ENCODE measurements at places on chromosomes 6 and 20. TPM values are rescaled to one million over a fixed set of nuclear protein-coding genes. Genes with fewer than 3 reads are reported as not detected.

GRCh38 chr6:73314577-73315492 is 39.2 kb downstream of the DPPA5 start:
- no peak for DNase-seq

ARFGEF3 gene
- total RNA-seq, result 37.1 TPM

- DNase-seq, result no peak
Observed at GRCh38 chr20:19453410-19453809, 241.0 kb downstream of the SLC24A3 start.

DNA sequence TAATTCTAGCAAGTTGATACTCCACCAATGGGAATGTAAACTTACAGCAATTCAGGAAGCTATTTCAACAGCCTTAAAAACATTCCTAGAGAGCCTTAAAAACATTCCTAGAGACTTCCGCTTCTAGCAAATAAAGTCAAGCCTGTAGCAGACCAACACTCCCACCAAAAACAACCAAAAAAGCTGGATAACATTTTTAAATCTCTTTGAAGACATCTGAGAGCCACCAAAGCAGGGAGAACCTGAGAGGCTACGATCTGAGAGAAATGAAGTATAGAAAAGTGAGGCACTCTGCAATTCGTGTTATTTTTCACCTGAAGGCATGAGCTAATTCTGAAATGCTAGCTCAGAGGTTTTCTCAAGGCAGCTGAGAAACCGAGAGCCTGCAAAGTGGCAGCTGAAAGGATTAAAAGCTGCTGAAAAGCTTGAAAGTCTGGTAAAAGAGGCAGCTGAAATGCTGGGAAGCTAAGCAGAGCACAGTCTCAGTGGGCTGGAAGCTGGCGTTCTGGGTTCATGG is 20.9 kb downstream of the GPR63 start:
- no peak for DNase-seq

DEFB118 gene
- not detected for total RNA-seq

ZBTB12 gene
- 25.7 TPM for total RNA-seq

DNA sequence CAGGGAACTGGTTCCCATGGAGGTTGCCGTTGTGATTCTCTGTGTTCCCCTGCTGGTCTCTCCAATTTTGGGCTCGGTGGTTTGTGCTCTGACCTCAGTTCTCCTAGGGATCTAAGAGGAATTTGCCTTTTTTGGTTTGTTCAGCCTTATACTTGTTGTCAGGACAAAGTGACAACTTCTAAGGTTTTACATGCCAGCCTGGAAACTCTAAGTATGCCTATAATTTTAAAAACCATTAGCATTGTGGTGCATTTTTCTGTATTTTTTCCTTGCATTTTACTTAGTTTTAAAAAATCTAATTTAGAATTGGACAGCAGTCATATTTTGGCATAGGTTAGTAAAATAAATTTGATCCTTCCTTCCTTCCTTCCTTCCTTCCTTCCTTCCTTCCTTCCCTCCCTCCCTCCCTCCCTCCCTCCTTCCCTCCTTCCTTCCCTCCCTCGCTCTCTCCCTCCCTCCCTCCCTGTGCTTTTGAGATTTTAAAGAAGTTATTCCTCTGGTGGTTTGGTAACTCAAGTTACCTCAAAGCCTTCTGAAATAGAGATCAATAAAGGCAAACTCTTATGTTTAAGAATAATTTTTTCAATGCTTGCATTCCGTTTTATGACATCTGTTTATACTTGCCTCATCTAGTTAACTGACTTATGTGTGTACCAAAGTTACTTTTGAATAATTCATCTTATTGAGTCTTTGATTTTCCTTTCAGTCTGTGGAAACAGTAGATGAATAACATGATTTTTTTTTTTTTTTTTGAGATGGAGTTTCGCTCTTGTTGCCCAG is 141.3 kb upstream of the RGS17 start:
- DNase-seq, result no peak

DNA sequence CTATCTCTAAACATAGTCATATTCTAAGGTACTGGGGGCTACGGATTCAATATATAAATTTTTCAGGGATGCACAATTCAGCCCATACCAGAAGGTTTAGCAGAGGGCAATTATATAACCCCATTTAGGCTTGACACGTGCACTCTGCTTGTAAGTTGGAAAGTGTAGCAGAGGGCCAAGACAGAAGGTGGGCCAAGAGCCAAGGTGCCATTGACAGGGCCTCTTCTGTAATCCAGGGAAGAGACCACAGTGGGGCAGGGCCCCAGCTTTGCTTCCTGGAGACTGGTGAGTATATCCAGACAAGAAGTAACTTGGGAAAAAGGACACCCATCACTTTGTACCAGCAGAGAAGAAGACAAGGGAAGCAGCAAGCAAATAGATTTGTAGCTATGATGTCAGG is 672.4 kb upstream of the MARCKS start:
- DNase-seq, result no peak

All from frontal cortex (tissue), 4 donors.